ENCODE measurements at places on chromosomes 16 and 17.

DNA sequence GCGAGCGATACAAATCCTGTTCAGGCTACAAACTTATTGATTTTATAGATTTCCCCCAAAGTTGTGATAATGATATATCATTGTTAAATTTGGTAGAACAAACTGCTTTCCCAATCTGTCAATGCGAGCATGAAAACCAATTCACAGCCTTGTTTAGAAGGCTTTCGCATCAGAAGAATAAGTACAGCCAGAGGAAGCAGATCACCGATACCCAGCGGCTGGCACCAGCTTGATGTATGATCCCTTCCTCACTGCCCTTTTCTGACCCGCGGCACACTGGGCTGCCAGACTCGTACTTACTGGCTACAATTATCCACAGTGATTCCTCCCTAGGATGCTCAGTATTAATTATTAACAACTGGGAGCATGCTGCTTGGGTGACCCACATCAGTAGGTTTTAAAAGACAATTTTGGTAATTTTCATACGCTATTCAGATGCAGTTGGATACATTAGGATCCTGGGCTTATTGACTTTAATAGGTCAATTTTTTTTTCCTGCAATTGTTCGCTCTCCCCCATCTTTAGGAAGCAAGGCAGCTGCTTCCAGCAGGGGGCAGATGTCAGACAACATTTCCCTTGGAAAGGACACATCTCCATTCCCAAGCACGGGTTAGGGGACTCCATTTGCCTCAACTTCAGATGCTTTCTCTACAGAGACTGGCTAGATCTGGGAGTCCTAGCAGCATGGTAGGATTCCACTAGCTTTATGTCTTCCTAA is 582.7 kb upstream of the PSMD7 start:
- no peak for DNase-seq

DNA sequence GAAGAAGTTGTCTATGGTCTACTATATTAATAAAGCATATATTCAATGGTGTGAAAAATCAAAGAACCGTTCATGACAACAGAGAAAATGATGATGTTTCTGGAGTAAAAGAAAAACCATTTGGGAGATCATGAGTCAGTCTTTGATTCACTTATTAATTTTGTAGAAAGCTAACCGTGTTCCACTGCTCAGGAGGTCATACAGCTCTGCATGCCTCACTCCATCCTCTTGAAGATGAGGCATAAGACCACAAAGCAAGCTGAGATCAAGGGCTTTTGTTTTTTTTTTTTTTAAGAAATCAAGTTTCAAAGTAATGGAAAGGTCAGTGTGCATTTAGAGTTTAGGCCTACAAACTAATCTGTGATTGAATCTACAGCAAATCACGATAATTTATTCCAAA is 206.4 kb downstream of the CEP112 start:
- no peak for DNase-seq

DNA sequence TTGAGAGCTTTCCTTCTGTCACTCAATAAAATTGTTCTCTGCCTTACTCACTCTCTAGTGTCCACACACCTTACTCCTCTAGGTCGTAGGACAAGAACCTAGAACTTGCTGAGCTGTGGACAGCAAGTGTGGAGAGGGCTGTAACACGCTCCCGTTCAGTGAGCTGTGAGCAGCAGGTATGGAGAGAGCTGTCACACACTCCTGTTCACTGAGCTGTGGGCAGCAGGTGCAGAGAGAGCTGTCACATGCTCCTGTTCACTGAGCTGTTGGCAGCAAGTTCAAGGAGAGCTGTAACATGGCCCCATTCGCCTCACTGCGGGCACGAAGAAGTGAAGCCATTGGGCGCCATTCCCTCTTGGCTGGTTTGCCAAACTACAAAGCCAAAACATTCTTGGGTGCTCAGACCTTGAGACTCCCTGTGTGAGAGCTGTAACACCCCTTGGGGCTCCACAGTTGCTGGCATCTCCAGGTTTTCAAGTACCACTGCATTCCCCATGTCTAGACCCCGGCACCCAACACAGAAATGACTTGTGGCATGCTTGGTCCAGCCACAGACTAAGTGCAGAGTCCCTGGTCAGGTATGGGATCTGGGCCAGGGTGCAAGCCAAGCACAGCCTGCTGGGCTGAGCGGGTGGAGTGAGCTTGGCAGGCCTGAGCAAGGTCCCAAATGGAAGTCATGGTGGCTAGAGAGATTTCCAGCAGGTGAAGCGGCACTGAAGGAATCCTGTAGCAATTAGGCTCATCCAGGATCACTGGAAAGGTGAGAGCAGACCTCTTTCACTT is 608.0 kb upstream of the CDH8 start:
- no peak for DNase-seq

DNA sequence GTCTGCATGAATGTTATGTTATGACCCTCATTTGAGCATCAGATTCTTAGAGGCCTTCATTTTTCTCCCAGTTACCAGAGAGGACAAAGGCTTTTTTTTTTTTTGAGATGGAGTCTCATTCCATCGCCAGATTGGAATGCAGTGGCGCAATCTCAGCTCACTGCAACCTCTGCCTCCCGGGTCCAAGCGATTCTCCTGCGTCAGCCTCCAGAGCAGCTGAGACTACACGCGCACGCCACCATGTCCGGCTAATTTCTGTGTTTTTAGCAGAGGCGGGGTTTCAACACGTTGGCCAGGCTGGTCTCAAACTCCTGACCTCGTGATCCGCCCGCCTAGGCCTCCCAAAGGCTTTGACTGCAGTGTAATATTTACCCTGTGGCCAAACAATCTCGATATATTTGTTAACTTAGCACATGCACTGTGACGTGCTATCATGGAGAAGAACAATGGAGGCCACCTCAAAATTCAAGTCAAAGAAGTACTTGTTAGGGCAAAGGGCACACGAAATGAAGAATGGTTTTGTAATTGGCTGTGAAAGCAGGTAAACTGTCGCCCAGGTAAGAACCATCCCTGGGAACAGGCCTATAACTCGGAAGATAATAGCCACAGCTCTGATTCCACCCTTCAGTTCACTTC is 303.4 kb downstream of the SLC39A11 start:
- DNase-seq, result no peak

DNA sequence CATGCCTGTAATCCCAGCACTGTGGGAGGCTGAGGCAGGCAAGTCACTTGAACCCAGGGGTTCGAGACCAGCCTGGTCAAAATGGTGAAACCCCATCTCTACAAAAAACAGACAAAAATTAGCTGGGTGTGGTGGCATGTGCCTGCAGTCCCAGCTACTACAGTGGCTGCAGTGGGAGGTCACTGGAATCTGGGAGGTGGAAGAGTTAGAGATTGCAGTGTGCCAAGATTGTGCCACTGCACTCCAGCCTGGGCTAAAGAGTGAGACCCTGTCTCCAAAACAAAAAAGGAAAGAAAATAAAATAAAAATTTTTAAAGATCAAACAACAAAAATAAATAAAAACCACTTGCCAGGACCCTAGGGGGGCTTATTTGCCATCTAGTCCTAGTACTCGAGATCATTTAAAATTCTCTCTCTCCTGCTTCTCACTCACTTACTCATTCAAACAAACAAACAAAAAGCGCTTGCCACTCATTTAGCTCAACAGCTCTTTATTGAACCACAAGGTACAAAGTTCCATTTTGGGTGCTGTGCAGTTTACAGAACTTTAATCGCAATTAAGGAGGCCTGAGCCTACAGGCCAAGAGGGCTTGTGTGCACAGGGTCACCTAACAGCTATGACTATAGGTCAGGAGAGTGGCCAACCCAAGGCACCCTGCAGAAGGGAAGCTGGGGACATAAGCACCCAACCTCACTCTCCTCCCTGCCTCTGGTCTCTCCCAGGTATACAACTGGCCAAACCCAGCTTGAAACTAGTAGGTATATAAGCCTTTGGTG is 4.4 kb downstream of the CHD9NB start:
- DNase-seq, result no peak

GRCh38 chr16:49061137-49061714 is 220.4 kb downstream of the CBLN1 start:
- no peak for DNase-seq

- no peak for DNase-seq
Measured at GRCh38 chr17:19883537-19884215, 15.9 kb upstream of the ULK2 start.

- no peak for DNase-seq
Measured at GRCh38 chr17:75588596-75589011, 1.0 kb downstream of the MYO15B start.

DNA sequence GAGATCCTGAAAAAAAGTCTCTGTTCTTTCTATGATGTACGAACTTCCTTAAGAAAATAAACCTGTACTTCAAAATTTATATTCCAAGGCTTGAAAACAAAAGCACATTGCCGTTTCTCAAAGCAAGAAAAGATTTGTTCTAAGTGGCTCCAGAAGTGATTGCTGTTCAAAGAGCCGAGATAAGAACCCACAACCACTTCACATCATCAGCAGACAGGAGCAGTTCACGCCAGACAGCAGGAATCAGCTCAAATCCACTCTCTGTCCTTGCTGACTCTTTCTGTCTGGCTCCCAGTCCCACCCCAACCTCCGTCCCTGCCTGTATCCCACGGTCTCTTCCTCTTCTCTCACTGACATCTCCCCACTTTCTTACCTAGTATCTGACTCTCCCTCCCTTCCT is 85.0 kb upstream of the MYOCD start:
- no peak for DNase-seq

- no peak for DNase-seq
Measured at GRCh38 chr16:58046936-58047335, 21.4 kb downstream of the MMP15 start.

DNA sequence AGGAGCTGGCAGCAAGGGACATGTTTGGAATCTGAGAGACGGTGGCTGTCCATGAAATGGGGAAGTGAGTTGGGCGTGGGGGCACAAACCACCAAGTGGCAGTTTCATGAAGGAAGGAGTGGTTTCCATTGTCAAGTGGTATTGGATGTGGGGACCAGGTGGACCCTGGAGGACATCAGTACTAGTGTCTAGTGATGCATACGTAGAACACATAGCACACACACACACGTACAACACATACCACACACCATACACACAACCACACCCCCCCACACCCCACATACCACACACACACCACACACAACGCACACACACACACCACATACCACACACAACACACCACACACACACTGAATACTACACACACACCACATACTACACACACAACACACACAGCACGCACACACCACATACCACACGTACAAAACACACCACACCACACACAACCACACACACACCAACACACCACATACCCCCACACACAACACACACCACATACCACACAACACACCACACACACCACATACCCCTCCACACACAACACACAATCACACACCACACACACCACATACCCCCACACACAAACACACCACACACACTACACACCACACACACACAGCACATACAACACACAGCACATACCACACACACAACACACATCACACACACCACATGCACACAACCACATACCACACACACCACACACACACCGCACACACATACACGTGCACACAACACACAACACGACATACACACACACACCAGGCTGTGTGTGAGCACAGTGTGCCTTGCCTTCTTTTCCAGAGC is 41.1 kb upstream of the GSE1 start:
- DNase-seq, result no peak

DNA sequence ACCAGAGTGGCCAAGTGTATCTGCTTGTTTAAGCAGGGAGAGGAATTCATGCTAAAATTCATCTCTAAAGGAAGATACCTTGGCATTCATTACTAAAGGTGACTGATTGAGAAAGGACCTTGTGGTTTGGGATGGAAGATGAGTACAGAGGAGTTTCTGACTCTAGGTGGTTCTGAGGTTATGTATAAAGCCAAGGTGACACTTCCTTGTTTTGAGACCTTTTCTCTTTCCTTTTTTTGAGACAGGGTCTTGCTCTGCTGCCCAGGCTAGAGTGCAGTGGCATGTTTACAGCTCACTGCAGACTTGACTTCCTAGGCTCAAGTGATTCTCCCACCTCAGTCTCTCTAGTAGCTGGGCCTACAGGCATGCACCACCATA is 9.1 kb downstream of the ABHD15 start:
- no peak for DNase-seq

- no peak for DNase-seq
Measured at GRCh38 chr16:68382296-68382718, 66.0 kb downstream of the SMPD3 start.

- DNase-seq, result no peak
Measured at GRCh38 chr17:29292992-29293889, 707 bp downstream of the NUFIP2 start.

GRCh38 chr17:7293159-7293558 is 1.3 kb downstream of the YBX2 start:
- DNase-seq, result no peak

DNA sequence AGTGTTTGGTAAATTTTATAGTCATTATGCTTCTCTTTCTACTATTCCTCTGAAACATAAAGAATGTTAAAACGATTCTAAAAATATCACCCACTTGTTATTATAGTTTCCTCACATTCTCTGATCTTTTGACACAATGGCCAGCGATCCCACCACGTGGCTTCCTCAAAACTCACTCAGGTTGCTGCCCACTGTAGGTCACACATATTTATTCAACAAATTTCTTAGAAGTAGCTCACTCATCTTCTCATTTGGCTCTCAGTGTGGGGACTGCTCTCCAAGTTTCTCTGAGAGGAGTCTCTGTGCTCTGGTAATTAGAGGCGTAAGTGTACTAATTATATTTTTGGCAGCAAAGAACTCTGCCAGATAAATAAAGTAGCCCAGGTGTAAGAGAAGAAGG is 465.4 kb downstream of the CDH11 start:
- no peak for DNase-seq

GRCh38 chr17:66799849-66800537 is 34.9 kb upstream of the CACNG5 start:
- no peak for DNase-seq

DNA sequence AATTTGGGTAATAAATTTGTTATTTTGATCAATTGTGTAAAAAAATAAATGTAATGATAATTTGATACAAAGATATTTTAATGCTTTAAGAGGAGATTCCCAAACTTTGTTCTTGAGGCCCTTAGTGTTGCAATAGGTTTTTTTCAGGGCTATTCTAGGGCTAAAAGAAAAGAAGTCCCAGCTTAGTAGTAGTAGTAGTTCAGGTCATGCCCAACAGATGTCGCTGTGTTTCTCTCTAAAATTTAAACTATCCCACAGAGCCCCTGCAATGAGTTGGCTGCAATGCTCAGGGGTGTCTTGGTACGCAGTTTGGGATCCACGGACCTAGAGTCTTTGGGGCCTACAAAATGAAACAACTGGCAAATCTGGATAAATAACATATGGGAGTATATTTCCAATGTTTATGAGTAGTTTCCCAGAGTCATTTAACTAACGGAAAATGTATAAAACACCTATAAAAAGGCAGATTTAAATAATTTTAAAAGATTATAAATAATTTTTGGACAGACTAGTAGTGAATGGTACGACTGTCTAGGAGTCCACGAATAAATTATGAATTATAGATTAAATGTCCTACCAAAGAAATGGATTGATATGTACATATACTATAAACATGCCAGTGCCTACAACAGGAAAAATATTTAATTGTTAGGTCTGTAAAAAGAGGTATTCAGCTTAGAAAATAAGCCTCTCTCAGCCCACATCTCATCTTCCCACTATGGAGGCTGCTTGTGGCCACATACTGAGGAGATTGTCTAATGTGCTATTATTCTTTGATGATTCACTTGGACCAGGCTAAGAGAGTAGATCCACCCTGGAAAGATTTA is 228.5 kb upstream of the PMFBP1 start:
- DNase-seq, result peak; percentile 56

GRCh38 chr17:57484081-57484666 is 227.9 kb downstream of the MSI2 start:
- DNase-seq, result no peak

- no peak for DNase-seq
Measured at GRCh38 chr16:68696514-68696913, 40.6 kb upstream of the CDH1 start.
